T-helper 2 cell (primary cell): ENCODE measurements at places on chromosomes 16 and 17.

GRCh38 chr17:17830269-17830567 is 6.6 kb downstream of the SREBF1 start:
- DNase-seq, result no peak

DNA sequence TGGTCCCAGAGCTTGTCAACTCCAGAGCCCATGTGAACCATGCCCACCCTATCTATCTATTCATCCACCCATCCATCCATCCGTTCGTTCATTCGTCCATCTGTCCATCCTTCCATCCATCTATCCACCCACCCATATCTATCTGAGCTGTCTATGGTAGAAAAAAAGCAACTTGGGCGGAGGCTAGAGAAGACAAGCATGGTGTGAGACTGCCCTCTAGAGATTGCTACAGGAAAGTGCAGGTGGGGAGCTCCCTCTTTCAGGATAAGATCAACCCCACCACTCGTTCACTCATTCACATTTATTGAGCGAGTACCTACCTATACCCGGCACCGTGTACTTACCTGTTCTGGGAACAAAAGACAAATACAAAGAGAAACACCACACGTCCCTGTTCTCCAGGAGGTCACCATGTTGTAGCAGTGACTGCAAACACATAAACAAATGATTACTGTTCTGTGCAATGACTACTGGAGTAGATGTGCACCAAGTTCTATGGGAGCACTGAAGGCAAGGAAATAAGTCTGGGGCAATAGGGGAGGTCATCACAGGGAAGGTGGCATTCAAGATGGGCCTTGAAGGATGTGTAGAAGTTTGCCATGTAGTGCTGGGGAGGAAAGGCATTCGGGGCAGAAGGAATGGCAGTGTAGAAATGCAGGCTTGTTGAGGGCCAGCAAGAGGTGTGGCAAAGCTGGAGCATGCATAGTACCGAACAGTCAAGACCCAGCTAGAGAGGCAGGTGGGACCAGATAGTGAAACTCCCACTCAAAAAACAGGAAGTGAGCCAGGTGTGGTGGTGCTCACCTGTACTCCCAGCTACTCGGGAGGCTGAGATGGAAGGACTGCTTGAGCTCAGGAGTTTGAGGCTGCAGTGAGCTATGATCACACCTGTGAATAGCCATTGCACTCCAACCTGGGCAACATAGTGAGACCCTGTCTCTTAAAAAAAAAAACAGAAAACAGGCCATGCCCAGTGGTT is 13.4 kb upstream of the ATP5MC1 start:
- DNase-seq, result peak; percentile 72

- DNase-seq, result no peak
These were observed 329.4 kb upstream of the CDH5 start for GRCh38 chr16:66036793-66037715.

DNA sequence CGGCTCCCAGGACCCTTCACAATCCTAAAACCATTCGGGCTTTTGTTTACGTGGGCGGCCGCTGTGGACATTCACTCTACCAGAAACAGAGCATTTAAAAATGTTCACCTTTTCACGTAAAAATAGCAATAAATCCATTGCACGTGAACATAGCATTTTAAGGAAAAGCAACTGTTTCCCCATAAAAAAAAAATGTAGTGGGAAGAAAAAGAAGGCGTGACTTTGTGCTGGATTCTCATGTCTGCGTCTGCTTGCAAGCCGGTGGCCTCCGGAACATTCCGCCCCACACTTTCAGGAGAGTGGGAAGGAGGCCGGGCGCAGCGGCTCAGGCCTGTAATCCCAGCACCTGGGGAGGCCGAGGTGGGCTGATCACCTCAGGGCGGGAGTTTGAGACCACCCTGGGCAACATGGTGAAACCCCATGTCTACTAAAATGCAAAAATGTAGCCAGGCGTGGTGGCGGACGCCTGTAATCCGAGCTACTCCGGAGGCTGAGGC is 13.4 kb upstream of the GNG13 start:
- no peak for DNase-seq

DNA sequence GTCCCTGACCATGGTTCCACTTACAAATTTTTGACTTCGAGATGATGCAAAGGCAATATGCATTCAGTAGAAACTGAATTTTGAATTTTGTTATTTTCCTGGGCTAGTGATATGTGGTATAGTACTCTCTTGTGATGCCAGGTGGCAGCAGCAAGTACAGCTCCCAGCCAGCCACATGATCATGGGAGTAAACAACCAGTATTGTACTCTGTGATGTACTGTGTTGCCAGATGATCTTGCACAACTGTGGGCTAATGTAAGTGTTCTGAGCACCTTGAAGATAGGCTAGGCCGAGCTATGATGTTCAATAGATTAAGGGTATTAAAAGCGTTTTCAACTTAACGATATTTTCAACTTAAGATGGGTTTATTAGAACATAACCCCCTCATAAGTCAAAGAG is 250.8 kb downstream of the STX8 start:
- no peak for DNase-seq

DNA sequence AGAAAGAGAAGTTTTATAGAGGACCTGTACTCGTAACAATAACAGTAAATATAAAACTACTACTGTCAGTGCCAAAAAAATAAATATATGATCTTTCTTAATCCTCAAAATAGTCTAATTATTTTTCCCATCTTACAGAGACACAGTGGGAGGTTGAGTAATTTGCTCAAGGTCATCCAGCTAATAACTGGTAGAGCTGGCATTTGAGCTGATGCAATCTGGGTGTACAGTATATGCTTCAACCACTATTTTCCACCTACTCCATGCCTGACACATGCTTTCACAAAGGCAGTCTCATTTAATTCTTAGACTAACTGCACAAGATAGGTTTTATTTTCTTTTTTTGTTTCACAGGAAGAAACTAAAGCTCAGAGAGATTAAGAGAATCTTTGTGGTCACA is 33.6 kb downstream of the PIGL start:
- no peak for DNase-seq

- no peak for DNase-seq
These were observed 26.8 kb downstream of the GAS7 start for GRCh38 chr17:10171581-10171981.

GRCh38 chr16:11218604-11218962 is 37.4 kb downstream of the SOCS1 start:
- no peak for DNase-seq

GRCh38 chr17:63840591-63841349 is 1.7 kb downstream of the SMARCD2 start:
- no peak for DNase-seq

GRCh38 chr17:37836593-37836992 is 87.6 kb upstream of the TBC1D3K start:
- DNase-seq, result no peak

DNA sequence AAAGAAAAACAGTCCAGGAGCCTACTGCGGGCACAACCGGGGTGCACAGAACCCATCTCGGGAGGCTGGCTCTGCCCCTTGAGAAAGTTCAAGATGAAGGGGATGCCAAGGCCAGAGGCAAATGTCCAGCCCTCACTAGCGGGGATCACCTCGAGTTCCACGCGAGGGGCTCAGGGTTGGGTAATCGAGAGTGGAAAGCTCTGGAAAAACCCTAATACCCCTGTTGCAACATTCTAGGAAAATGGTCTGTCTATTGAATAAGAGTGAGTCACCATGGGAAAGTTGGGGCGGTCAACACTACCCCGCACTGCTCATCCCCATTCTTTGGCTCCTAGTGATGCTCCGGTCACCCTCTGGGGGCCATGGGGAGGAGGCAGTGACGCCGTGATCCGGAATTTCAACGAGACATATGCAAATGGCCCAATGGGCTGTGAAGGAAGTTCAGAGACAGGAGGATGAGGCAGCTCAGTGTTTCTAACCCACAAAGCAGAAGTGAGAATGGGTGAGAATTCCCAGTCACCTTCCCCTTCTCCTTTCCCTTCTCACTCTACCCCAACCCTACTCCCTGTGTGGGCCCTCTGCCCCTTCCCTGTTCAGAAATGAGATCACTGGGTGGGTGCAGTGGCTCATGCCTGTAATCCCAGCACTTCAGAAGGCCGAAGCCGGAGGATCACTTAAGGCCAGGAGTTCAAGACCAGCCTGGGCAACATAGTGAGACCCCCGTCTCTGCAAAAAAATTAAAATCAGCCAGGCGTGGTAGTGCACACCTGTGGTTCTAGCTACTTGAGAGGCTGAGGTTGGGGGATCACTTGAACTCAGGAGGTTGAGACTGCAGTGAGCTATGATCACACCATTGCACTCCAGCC is 22.4 kb downstream of the SOCS3 start:
- DNase-seq, result no peak

GRCh38 chr17:41684035-41684434 is 4.7 kb upstream of the EIF1 start:
- no peak for DNase-seq

- DNase-seq, result peak; percentile 74
These were observed 176.3 kb downstream of the RPTOR start for GRCh38 chr17:80720610-80721577.

DNA sequence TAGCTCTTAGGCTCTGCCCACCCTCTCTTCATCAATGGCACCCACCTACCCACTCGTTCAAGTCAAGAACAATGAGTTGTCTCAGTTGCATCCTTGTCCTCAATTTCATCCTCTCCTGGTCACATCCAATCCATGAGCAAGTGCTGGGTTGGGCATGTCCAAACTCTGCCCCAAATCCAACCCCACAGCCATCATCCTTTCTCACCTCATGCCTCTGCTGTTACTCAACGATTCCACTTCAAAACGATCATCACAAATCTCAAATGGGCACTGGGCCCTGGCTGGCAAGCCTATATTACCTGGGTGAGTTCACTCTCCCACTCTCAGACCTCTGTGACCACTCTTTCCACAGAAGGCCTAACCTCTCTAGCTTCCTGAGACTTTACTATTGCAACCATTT is 12.0 kb upstream of the TEX2 start:
- no peak for DNase-seq

GRCh38 chr17:57622683-57623433 is 122.2 kb downstream of the CCDC182 start:
- no peak for DNase-seq

GRCh38 chr17:14294876-14295275 is 6.0 kb upstream of the HS3ST3B1 start:
- DNase-seq, result no peak

DNA sequence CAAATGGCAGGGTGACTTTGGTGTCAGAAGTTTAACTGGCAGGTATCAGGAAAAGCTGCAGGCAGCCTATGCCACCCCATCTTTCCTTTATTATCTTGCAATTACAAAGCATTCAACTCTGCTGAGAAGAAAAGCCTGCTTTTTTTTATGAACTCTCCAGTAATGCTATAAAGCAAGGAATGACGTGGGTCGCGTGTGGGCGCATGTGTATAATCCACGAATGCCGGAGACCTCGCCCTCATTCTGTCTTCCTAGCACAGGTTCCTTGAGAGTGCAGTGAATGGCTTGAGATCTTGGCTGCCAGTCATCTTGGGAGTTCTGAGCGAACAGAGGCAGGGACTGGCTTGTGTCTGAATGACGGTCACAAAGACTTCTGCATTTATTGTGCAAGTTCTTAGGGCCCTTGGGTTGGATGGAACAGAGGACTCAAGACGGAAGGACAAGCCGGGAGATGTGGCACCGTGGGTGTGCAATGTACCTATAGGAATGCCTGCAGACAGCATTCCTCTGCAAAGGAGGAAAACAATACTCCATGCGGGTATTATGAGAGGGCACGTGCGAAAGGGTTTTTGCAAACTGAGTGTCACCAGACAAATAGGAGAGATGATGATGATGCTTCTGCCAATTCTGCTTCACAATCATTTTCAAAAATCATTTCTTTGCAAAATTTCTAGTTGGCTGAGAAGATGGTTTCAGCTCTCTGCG is 96.1 kb upstream of the ELAC2 start:
- DNase-seq, result no peak

GRCh38 chr17:78891406-78892061 is 11.5 kb downstream of the CEP295NL start:
- DNase-seq, result no peak

DNA sequence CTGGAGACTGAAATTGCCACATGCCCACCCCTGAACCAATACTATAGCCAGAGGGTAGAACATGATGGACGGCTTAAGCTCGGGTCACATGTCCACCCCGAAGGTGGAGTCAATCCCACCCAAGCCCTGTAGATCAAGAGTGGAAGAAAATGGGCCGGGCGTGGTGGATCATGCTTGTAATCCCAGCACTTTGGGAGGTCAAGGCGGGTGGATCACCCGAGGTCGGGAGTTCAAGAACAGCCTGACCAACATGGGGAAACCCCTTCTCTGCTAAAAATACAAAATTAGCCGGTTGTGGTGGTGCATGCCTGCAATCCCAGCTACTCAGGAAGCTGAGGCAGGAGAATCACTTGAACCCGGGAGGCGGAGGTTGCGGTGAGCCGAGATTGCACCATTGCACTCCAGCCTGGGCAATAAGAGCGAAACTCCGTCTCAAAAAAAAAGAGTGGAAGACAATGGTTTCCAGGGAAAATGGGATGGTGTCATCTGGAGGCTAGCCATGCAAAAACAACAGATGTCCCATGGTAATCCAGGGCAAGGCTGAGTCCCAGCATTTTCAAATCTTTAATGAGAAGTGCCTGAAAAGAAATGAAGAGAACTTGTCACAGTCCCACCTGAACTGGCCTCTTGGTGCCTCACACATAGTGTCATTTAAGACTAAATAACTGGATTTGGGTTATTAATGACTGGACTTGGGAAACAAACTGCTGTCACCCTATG is 30.1 kb downstream of the CD300LF start:
- no peak for DNase-seq

DNA sequence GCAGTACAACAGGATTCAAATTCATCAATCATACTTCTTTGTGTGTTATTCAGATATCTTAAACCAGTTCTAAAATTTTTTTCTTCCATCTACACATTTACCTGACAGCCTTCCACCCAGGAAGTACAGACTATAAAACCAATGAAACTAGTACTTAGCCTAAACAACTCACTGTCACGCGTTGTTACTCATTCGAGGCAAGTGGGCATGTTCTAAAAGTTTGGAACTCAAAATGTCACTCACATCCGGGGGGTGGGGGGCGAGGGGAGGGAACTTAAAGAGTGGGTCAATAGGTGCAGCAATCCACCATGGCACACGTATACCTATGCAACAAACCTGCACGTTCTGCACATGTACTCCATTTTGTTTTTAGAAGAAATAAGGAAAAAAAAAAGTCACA is 90.4 kb upstream of the PLEKHM1 start:
- DNase-seq, result no peak

DNA sequence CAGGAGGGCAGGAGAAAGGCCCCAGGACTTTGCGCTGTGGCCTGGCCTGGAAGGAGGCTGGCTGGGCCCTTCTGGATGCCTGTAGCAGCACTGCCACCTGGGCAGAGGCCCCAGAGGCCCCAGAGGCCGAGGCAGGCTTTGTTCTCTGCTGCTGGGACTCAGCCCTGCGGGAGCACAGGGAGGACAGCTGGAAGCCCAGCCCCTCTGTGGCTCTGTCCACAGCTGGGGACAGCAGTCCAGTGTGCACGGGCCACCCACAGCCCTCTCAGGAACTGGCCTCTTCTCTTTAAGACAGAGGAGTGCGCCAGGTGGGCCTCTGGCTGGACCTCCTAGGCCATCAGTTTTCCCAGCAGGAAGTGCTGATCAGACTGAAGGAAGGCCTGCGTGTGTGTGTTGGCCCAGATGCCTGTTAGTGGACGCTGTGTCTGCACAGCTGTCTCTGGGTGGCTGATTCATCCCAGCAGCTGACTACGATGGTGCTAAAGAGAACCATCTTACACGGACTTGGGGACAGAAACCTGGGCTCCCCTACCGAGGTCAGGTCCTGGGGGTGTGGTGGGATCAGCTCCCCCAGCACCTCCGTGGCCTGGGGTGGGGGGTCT is 26.9 kb upstream of the ZNF750 start:
- no peak for DNase-seq
